ENCODE measurements at places on chromosomes 12 and 14.

DNA sequence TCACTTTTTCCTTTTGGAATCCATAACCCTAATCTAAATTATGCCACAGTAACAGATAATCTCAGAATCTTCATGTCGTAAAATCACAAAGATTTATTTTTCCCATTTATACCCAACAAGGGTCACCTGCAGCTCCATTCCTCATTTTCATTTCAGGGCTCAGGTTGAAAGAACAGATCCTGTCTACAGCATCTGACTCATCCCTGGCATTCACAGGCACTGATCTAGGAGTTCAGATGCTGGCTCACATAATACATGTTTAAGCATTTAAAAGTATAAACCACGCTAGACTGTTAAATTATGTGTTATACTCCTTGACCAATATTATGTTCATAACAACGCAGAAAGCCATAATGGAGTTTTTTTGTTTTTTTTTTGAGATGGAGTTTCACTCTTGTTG lies 58.3 kb downstream of the STON2 start:
- DNase-seq: no peak

DNA sequence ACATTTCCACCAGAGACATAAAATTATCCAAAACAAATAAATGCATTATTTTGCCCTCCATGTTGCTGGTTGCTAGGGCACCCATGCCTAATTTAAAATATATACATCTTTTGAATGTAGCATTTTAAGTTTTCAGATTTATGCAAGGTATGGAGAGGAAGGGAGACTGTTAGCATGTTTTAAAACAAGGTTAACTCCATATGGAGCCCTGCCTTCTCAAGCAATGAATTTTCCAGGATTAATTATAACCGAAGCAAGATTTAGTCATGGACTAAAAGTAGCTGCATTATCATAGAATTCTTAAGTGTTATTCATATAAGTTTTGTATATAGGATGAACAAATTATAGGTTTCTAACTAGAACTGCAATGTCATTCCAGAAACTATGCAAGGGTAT lies 37.2 kb downstream of the TRMT5 start:
- no peak for DNase-seq

DNA sequence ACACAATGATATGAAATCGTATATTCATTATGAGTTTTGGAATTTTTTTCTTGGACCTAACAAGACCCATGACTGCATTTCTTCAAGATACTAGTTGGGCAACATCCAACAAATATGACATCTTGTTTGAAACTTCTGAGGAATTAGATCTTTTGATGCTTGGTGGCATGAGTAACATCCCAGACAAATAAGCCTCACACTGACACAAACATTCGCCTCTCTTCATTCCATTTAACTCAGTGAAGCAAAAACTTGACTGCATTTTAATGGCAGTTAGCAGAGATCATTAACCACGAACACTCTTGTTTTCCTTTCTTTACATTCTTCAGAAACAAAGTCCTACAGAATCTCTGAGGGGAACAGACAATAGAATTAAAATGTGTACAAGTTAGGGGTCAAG lies 758.3 kb downstream of the C12orf50 start:
- no peak for DNase-seq

- DNase-seq: no peak
Measured at GRCh38 chr14:60532442-60532841, 23.5 kb downstream of the SIX6 start.

GRCh38 chr14:54600717-54601109 lies 33.8 kb downstream of the SAMD4A start:
- DNase-seq: no peak

GRCh38 chr14:23555533-23555881 lies 564 bp upstream of the THTPA start:
- DNase-seq: no peak

DNA sequence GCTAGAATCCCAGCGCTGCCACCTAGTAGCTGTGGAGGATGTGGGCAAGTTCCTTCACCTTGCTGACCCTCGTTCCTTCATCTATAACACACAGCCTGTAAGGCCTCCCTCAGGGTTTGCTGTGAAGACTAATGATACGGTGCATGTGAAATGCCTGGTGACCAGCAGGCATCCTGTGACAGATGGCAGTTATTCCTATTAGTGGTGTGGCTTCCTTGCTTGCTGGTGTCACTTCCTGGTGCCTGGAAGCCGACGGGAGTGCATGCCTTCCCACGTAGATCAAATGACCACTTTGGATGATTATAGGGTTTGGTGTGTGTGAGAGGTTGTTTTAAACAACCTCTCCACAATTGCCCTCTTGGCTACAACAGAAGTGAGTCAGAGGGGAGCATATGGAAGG lies 894.9 kb downstream of the VRK1 start:
- no peak for DNase-seq

DNA sequence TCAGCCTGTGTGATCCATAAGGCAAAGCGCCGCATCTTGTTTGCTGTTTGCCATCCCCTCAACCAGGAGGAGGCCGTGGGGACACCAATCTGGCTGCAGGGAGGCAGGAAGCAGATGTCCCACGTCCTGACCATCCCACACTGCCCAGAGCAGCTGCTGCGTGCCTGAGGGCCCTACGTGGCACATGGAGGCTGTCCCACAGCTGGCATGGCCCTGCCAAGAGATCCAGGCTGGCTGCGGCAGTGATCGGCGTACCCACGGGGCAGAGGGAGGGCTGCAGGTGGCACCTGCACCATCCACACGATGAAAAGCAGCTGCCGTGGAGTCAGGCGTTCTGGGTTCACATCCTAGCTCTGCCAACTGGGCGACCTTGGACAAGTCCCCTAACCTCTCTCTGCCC lies 42.0 kb downstream of the NCOR2 start:
- DNase-seq: no peak

DNA sequence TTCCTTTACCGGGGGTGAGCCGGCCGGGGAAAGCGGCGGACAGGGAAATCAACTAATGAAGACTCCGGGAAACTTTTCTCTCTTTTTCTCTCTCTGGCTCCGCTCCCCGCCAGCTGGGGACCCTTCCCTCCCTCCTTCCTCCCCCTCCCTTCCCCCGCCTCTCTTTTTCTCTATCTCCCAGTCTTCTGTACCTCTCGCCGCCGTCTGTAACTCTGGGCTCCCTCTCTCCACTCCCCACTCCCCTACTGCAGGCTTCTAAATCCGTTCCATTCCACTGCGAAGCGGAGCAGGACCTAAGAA lies 6.9 kb upstream of the HOXC11 start:
- no peak for DNase-seq

- DNase-seq: no peak
Measured at GRCh38 chr14:94548999-94549985, 11.9 kb upstream of the SERPINA4 start.

GRCh38 chr14:37591941-37592481 lies 3.0 kb downstream of the FOXA1 start:
- DNase-seq: no peak

DNA sequence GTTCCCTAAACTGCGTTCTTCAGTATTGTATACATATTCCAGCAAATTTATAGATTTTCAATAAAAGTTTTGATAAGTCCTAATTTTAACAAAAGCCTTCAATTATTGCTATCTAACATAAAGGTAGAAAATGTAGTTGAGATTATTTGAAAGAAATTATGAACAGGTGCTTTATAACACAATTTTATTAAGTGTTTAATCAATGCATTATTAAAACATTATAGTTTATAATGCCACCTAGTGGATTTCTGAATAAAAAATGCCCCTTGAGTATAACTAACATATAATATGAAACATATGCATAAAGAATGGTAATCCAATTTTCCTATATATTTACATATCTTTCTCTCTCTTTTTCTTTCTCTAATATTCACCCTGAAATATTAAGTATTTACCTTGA lies 515.3 kb downstream of the SLC6A15 start:
- DNase-seq: no peak

DNA sequence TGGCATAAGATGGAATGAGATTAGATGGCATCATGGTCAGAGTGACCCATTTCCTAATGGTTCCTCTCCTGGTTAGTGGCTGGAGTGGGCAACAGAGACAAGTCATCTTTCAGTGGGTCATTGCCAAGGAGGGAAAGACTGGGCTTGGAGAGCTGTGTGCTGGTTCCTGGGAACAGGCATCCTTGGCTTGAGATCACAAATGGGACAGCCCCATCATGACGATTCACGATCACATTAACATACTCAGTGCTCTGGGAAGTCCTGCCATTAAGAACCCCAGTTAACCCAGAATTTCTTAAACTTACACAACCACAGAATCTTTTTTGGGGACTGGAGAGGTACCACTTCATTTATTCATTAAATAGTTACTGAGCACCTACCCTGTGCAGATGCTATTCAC lies 27.3 kb downstream of the CHST11 start:
- DNase-seq: no peak

Measured in pulmonary artery endothelial cell (primary cell).